Hepatocyte (in vitro differentiated cells): ENCODE measurements at places on chromosomes 12 and 14. TPM values are rescaled to one million over a fixed set of nuclear protein-coding genes. Genes with fewer than 3 reads are reported as not detected.

Gene CPNE6
- not detected in 2 replicates for total RNA-seq

Gene BICDL1
- total RNA-seq = 7.7 and 10.6 TPM in 2 replicates

DNA sequence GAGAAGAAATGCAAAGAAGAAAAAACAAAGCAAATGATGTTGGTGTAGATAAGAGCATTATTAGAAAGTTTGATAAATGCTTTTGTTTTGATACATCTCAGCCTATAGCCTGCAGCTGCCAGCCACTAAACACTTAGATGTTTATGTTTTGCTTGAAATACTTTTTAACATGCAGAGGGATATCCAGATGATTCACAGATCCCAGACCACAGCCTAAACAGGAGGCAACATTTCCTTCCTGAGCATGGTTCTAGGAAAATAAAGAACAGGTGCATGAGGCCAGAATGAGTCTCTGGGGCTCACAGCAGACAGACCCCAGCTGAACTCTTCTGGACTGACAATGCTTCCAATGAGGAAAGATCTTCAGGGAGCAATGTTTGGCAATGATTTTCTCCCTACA is 103.7 kb upstream of the EEA1 start:
- H3K27me3 ChIP-seq = no peaks in the 10 kb centered on the region
- H3K27ac ChIP-seq = no peak overlapping the region

- no peaks in the 10 kb centered on the region for H3K36me3 ChIP-seq
- no peak for DNase-seq
- H3K4me3 ChIP-seq = peak overlapping the region; percentile 96
- no peaks in the 10 kb centered on the region for H3K27me3 ChIP-seq
- peak overlapping the region; percentile 96 for H3K27ac ChIP-seq
Measured at GRCh38 chr14:24233538-24233866, 773 bp downstream of the GMPR2 start.

DNA sequence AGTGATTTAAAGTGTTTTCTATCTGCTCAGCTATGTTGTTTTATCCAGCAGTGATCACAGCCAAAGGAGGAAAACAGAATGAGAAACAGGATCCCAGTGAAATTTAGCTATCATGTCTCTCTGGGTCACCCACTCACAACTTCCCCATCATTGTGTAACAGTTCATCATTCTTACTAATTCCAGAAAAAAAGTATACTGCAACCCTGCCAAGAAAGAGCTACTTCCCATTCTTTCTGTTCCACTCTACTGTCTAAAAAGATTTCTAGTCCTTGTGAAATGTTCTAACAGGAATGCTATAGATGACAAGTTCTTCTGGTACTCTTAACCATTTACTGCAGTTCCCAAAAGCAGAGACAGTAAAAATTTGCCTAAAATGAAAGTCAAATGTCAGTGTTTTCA is 39.2 kb upstream of the CD163 start:
- H3K36me3 ChIP-seq = no peaks in the 10 kb centered on the region
- no peak overlapping the region for H3K4me3 ChIP-seq
- no peak for DNase-seq
- no peaks in the 10 kb centered on the region for H3K27me3 ChIP-seq

DNA sequence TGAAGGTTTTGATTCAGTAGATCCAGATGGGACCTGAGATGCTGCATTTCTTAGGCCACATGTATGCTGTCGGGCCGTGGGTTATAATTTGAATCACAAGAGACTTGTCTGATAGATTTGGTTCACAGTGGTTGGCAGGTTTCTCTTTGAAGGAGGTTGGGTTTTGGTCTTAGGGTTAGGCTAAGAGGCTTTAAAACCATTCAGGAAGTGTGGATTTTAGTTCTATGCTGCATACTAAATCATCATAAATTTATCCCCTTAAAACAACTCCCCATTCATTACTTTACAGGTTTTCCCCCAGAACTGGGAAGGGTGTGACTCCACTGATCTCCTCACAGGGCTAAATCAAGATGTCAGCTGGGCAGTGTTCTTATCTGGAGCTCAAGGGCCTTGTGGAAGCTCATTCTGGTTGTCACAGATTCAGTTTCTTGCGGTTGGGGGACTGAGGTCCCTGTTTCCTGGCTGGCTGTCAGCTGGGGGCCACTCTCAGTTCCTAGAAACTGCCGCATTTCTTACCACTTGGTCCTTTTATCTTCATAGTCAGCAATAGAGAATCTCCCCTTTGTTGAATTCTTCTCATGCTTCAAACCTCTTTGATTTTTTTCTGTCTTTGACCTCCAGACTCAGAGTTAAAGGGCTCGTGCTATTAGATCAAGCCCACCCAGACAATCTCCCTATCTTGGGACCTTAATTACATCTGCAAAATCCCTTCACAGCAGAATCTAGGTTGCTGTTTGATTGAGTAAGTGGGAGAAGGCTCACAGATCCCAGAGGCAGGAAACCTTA is 20.6 kb upstream of the PCNX1 start:
- no peak overlapping the region for H3K27ac ChIP-seq
- DNase-seq = no peak
- H3K4me1 ChIP-seq = no peaks in the 10 kb centered on the region

DNA sequence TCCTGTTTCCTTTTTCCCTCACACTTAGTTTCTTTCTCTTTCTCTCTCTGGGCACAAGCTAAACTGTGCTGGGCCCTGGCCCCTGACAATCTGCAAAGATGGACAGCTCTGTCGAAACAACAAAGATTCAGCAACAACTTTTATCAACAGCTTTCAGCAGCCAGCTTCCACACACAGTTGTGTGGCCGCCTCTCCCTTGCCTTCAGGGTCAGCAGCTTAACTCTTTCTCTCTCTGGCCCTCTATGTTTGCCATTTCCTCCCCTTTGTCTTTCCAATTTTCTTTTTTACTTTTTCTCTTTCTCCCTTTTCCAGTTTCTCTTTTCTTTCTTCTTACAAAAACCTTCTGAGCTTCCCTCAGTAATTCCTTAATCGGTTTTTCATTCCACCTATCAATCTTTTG is 43.3 kb downstream of the IQSEC3 start:
- no peaks in the 10 kb centered on the region for H3K27me3 ChIP-seq
- H3K4me3 ChIP-seq = no peak overlapping the region
- H3K4me1 ChIP-seq = peaks cover 48% of the 10 kb centered on the region
- no peaks in the 10 kb centered on the region for H3K36me3 ChIP-seq
- no peak for DNase-seq
